ENCODE measurements at places on chromosomes 5 and 9.

- DNase-seq: no peak
These were observed 861 bp downstream of the MTX3 start for GRCh38 chr5:79990205-79990597.

GRCh38 chr9:92455217-92455616, 27.1 kb downstream of the ASPN start:
- DNase-seq: no peak

DNA sequence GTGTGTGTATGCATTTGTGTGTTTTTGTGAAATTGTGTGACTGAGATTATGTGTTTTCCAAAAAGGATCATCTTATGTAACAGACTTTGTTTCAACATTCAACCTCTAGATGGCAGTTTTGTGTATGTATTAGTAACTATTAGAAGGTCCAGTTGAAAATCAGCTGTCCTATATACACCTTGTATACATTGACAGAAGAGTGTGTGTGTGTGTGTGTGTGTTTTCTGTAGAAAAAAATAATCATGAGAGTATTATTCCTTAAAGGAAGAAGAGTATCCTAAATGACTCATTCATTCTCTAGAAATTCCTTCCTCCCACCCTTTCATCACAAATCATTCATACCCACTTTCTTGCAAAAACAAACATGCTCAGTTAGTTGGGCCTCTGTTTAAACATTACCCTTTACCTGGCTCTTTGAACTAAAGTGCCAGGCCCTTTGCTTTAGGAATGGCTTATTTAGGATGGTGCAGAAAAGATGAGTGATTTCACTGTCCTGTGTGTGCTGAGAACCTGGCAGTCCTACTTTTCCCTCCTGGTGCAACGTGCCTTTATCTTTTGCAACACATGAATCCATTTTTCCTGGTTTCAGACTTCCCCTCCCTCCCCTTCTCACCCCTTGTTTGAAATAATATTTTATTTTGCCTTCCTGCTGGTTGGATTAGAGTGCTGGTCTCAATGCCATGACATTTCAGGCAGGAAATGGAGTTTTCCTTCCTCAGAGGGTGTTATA, 152.2 kb downstream of the ARHGAP26 start:
- no peak for DNase-seq

GRCh38 chr5:132087176-132087575, 13.6 kb downstream of the CSF2 start:
- no peak for DNase-seq

DNA sequence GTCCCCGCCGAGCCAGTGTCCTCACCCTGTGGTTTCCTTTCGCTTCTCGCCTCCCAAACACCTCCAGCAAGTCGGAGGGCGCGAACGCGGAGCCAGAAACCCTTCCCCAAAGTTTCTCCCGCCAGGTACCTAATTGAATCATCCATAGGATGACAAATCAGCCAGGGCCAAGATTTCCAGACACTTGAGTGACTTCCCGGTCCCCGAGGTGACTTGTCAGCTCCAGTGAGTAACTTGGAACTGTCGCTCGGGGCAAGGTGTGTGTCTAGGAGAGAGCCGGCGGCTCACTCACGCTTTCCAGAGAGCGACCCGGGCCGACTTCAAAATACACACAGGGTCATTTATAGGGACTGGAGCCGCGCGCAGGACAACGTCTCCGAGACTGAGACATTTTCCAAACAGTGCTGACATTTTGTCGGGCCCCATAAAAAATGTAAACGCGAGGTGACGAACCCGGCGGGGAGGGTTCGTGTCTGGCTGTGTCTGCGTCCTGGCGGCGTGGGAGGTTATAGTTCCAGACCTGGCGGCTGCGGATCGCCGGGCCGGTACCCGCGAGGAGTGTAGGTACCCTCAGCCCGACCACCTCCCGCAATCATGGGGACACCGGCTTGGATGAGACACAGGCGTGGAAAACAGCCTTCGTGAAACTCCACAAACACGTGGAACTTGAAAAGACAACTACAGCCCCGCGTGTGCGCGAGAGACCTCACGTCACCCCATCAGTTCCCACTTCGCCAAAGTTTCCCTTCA, 1.4 kb downstream of the GLIS3 start:
- DNase-seq: no peak

GRCh38 chr5:79613549-79613948, 1.3 kb downstream of the TENT2 start:
- DNase-seq: no peak

- no peak for DNase-seq
These were observed 909 bp downstream of the SLC36A1 start for GRCh38 chr5:151448038-151448985.

- DNase-seq: peak; percentile 58
These were observed 6.8 kb upstream of the RECK start for GRCh38 chr9:36029765-36030528.

GRCh38 chr5:37437711-37438110, 58.6 kb downstream of the WDR70 start:
- DNase-seq: no peak

DNA sequence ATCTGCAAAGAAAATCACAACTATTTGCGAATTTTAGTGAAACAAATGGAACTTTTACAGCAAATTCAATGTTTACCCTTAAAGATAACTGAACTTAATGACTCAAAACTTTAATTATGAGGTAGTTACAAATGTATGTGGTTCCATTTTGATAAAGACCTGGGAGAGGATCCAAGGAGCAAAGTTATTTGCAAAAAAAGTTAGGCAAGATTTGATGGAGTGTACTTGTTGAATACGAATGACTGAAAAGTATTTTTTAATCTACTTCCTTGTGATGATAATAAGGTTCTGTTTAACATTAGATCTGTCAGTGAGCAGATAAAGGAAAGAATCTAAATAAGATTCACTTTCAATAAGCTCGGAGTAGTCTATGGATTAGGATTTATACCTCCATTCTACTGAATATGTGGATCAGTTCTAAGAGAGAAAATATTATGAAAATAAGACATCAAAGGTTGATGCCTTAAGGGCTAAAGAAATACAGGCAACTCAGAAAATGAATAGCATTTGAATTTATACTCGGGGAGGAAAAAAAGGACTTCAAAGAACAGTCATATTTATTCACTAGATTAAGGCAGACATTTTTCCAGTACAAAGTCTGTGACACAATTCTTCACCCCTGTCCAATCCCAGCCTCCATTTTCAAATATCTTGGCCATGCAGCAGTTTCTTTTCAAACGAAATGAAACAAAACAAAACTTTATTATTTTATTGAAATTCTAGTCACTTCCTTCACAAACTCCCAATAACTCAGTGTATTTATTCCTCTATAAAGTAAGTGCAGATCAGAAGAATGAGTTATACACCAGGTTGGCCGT, 199.8 kb downstream of the PDE4D start:
- no peak for DNase-seq
